ENCODE measurements at places on chromosomes 3 and 15.

DNA sequence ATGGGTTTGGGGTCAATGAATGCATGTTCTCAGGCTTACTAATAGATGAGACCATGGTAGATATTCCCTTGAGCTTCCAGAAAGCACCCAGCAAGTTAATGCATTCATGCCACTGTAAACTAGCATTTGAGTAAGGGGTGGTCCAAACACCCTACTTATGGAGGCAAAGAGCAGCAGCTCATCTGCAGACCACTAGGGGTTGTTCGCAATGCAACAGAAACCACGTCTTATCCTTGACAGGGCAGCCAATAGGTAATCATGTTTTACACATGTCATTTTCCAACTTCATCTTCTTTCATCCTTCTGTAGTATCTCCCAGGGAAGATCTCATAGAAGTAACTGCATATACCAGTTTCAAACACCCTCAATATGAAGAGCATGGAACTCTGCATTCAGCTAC, 330.2 kb downstream of the RORA start:
- DNase-seq: no peak

GRCh38 chr3:45169125-45169904, 23.1 kb upstream of the CDCP1 start:
- no peak for DNase-seq

- no peak for DNase-seq
These were observed 85.8 kb downstream of the THBS1 start for GRCh38 chr15:39666677-39667076.

- DNase-seq: no peak
These were observed 35.7 kb upstream of the TMEM45A start for GRCh38 chr3:100456745-100457144.

GRCh38 chr3:48222616-48223513, at the start of gene CAMP:
Gene CAMP (plus strand): TSS chr3:48223495. CDS start chr3:48223512, 17 bp downstream.
- no peak for DNase-seq

DNA sequence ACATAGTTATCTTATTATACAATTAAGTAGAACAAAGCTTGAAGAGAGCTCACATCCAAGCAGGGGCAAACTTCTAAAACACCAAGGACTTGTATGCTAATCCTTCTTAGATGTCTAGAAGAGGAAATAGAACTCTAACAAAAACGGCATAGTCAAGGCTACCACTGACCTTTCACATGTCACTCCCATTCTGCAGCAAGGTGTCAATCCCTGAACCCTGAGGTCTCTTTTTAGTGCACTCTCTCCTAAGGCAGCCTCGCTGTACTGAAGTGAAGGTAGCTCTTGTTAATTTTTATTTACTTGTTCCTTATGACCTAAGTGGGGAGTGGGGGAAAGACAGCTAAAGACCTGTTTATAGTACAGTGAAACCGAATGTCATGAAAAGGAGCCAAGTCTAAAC, 506.5 kb downstream of the FOXP1 start:
- DNase-seq: no peak

- no peak for DNase-seq
These were observed 716.9 kb downstream of the AGBL1 start for GRCh38 chr15:86796521-86796920.

DNA sequence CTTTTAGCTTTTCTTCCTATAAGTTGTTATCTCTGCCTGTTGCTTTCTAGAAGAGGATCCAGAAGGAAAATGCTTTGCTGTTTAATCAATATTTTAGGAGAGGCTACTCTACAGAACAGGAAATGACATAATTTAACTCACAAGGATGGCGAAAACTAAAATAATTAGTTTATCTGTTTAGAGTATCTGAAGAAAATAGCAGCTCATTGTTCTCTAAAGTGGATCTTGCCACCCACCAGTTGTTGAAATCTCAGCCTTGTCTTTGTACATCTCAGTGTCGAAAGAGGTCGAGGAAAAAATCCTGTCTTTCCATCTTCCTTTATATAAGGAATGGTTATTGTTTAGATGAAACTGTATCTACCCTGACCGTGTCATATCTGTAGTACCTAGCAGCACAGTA, 126.6 kb downstream of the ZNF609 start:
- DNase-seq: no peak

- DNase-seq: no peak
These were observed 2.9 kb upstream of the CTDSPL start for GRCh38 chr3:37858742-37859141.

- no peak for DNase-seq
These were observed 4.4 kb downstream of the PLSCR4 start for GRCh38 chr3:146246526-146246925.

- DNase-seq: no peak
These were observed 37.7 kb upstream of the SYNPR start for GRCh38 chr3:63240381-63240902.

- DNase-seq: peak; percentile 58
These were observed 33.2 kb upstream of the GOLGA8B start for GRCh38 chr15:34616613-34617012.

- no peak for DNase-seq
These were observed at the start of gene MAP4 for GRCh38 chr3:48016301-48016973. Gene MAP4 (minus strand): TSS chr3:48016416. CDS start chr3:47998860, 17,556 bp downstream.

GRCh38 chr15:43799209-43799944, 643 bp downstream of the SERINC4 start:
- DNase-seq: peak; percentile 35

- DNase-seq: no peak
These were observed 151.9 kb upstream of the TLE3 start for GRCh38 chr15:70249616-70250015.

GRCh38 chr3:70554170-70554569, 241.7 kb upstream of the MDFIC2 start:
- DNase-seq: no peak

DNA sequence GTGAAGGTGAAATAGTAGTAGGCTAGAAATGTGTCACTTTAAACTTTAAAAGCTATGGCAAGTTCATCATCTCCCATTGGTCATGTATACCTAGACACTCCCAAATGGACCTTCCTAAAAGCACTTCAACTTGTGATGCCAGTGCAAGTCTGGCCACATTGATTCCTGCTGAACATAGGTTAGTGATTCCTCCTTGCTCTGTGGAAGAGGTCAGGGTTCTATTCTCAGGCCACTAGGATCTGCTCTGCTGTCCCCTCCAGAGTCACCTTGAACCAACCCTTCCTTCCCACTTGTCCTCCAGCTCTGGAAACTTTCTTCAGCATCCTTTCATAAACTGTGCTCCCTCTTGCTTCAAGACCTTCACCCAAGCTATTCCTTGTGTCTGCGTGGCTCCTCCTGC, 301.7 kb downstream of the RPLP1 start:
- no peak for DNase-seq

- no peak for DNase-seq
These were observed 4.4 kb upstream of the GRIP2 start for GRCh38 chr3:14544282-14545250.

DNA sequence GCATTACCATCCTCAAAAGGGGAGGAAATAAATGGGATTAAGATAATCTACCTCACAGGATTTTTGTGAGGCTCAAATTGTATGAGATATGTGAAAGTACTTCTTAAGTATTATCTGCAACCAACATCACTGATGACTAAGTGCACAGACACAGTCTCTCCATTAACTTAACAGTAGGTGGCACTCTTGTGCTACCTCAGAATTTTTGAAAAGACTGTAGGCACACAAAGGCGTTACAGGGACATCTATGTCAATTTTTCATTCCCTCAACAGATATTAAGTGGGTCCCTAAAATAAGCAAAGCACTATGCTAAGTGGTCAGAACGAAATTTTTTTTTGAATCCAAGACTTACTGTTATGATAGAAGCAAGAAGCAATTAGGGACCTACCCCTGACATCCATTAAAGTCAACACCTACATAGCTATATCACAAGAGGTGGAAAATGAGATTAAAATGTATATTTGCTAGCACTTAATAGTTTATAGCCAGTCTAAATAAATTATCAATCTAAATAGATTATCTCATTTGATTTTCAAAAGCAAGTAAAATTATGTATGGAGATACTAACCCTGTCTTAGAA, 52.9 kb downstream of the RYK start:
- DNase-seq: peak; percentile 73

DNA sequence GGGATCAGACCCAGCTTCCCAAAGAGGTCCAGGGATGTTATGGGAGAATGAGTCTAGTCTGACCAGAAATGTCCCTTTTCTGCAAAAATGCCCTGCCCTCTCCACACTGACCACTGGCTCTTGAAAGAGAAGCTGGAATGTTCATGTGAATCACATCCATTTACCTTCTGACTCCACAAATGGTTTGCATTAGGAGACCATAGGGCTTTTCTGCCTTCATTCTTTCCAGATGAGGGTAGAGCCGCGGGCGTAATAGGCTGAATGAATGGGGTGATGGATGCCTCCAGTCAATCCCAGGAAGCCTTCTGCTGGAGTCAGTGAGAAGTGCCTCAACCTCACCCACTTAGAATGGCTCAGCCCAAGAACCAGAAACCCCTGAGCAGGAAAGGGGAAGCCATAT, 47.2 kb upstream of the IREB2 start:
- no peak for DNase-seq

DNA sequence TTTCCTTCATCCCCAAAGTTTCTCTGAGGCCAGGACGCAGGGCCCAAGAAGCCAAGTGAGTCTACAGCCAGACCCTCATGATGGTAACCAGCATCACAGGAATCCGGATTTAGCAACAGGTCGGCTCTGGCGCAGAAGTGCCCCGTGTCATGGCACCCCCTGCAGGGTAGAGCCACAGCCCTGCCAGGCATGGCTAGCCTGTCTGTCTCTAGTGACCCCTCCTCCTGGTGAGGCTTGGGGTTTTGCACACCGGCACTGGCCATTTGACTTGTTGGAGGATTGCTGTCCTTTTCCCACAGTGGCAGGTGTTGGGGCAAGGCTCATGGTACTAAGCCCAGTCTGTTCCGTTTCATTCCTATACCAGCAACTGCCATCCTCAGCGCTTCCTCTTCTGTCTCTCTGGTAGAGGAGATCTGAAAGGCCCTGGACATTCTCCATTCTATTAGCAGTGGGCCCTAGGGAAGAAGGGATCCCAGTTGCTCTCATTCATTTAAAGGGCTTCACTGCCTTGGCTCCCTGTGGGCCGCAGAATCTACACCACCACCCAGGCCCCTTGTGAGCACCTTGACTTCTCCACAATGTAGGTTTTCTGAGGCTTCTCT, 9.4 kb upstream of the CHAC1 start:
- no peak for DNase-seq

DNA sequence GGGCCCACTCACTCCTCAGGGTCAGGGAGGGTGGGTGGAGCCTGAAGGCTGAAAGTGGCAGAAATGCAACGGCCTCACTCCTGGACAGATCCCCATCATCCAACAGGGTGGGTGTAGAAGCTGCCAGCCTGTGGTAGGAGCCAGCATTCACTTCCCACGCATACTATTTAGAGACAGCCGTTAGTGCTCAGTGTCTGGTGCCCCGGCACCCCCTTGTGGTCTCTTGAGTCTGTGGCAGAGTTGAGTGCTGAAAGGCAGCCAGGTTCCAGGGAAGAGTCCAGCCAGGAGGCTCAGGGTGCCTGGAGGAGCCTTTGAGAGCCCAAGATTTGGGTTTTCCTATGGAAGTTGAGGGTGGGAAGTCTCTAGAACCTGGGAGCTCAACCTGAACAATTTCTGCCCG, 2.1 kb upstream of the GNAT1 start:
- DNase-seq: peak; percentile 59

DNA sequence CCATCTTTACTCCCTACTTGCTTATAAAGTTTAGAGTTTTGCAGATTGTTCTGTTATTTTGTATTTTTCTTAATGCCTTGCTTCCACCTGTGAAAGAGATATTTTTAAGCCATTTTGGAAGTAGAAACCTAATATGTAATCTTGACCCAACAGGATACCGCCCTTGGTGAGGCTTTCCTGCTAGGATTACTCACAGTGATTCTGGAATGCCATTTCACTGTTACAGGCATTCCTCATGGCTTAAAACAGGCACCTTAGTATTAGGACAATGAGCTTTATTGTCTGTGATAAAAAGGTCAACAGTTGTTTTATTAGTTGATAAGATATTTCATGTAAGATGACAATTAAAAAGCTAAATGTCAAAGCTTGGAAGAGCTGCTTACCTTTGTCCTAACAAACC, 58.2 kb downstream of the PHLDB2 start:
- no peak for DNase-seq

DNA sequence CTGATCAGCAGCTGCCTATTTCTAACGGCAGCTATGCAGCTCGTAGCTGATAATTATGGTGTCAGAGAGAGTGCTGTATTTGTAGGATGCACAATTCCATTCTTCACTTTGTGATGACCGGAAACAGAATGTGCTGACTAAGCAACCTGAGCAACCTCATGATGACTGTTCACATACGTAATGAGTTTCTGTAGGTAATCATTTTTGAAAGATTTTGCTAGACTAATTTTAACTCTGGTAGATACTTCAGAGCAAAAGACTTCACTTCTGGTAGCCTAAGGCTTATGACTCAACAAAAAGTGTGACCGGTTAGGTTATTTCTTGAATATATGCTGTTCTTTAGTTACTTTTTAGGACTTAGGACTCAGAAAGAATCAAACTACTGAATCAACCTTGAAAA, 567.7 kb downstream of the NAALADL2 start:
- no peak for DNase-seq

DNA sequence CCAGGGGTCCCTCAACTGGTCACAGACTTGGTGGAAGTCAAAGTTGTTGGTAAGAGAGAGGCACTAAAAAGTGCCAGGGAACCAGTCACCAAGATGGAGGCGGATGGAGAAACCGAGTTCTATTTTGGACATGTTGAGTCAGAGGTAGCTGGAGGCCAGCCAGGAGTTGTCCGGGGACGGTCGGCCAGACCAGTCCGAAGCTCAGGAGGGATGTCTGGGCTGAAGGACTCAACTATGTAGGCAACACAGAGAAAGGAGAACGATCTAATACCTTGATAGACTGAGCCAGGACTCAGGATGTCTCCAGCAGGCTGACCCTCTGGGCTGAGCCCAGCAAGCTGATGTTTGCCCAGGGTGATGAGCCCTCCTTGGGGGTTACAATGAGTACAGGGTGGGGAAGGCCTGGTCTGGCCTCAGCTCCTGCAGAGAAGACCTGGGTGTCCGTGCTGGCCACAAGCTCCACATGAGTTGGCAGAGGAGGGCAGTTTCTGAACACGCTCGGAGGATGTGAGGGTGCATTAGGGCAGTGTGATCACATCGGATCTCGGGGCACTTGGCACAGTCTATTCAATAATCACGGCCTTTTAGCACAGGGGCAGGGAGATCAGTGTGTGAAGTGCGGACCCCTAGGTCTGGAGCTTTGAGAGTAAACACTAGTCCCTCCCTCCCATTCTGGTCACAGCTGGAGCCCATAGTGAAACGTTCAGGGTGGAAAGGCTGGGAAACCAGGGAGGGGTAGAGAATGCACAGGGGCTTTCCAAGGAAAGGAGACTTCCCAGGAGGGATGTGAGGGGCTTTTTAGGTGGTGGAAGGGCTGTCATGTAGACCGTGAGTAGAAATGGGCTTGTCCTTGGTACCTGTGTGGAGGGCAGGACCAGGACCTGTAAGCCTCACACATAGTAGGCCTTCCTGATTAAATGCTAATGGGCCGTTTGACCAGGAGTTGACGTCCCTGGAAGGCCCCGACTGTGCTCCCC, 111.9 kb downstream of the ETFA start:
- DNase-seq: no peak
